ENCODE measurements at places on chromosomes 5 and 9.

GRCh38 chr5:146580237-146580636 is 64.2 kb upstream of the GPR151 start:
- no peak for DNase-seq

GRCh38 chr5:154375329-154376008 is 70.3 kb upstream of the SAP30L start:
- DNase-seq: no peak

DNA sequence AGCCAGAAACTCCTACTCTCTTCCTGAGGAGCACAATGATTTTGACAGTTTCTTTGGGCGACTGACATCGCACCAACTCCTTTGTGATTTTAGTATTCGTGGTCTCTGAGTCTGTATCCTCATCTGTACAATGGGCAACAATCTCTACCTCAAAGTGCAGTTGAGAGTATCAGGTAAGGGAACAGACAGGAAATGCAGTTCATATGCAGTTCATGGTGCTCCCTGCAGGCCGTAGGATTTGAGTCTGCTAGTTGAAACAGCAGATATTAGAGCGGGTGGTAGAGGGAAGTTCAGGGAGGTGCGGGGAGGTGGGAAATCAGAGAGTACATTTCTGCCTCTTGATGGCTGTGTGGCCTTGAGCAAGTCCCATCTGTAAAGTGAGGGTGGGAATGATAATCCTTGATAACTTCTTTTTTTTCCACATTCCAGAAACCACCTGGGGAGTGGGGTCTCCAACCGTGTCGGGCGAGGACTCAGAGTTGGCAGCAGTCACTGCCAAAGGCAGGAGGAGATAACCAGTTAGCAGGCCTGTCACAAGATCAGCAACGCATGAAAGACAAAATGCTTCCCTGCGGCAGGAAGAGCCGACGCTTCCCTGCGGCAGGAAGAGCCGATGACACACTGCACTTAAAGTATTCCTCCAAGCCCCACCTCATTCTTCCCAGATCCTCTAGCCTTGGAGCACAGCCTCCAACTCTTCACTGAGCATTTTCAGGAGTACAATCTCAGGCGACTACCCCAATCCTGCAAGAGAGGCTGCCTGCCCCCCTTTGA is 6.0 kb upstream of the NEK6 start:
- no peak for DNase-seq

- no peak for DNase-seq
Observed at GRCh38 chr9:71793386-71794105, 25.2 kb upstream of the CEMIP2 start.

GRCh38 chr9:132007371-132008025 is 72.2 kb downstream of the MED27 start:
- no peak for DNase-seq

GRCh38 chr5:113875096-113875495 is 361.6 kb downstream of the YTHDC2 start:
- DNase-seq: no peak

DNA sequence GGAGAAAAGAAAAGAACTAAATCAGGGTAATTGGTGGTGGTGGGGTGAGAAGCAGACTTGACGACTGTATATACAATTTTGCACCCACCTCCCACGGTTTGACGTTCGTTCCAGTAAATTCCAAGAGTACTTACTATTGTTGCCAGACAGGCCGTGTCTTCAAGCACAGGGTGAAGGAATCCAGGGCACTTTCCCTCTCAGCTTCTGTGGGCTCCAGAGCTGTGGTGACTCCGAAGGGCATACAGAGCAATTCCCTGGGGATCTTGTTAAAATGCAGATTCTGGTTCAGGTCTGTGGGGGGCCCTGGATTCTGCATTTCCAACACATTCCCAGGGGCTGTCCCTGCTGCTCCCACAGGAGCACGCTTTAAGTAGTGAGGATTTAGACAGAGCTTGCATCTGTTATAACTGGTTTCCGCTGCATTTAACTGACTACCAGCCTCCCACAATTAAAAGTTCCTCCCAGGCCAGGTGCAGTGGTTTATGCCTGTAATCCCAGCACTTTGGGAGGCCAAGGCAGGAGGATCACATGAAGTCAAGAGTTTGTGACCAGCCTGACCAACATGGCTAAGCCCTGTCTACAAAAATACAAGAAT is 49.3 kb upstream of the FANCC start:
- DNase-seq: no peak

Measured in stimulated activated naive CD4-positive, alpha-beta T cell treated with Interleukin-2 at 50 U/mL for 16 hours (primary cell).